Caudate nucleus (tissue), 63 donors: ENCODE measurements at places on chromosomes 4 and X.

DNA sequence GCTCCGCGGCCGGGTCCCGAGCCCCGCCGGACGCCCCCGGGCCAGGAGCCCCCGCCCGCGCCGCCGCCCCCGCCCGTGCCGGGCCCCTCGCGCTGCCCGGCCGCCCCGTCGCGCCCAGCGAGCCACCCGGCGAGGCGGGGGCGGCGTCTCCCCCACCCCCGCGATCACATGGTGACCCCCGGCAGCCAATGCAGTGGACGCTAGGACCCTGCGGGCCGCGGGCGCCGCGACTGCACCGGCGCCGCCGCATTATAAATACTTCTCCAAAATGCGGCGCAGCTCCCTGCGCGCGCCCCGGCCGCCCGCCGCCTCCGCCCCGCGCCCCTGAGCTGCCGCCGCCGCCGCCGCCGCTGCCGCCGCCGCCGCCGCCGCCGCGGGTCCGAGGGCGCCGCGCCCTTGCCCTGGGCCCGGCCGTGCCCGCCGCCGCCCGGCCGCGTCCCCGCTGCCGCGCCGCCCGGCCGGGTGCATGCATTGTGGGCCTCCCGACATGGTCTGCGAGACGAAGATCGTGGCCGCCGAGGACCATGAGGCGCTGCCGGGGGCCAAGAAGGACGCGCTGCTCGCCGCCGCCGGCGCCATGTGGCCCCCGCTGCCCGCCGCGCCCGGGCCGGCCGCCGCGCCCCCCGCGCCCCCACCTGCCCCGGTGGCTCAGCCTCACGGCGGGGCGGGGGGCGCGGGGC, at the start of gene NAT8L:
NAT8L (plus strand) TSS at position 282 of the 680 bp plus-strand sequence; CDS start at position 467, 185 bp downstream.
- peak; percentile 69 for DNase-seq

- DNase-seq, result no peak
These were observed 53.1 kb downstream of the IGSF1 start for GRCh38 chrX:131235768-131236545.

DNA sequence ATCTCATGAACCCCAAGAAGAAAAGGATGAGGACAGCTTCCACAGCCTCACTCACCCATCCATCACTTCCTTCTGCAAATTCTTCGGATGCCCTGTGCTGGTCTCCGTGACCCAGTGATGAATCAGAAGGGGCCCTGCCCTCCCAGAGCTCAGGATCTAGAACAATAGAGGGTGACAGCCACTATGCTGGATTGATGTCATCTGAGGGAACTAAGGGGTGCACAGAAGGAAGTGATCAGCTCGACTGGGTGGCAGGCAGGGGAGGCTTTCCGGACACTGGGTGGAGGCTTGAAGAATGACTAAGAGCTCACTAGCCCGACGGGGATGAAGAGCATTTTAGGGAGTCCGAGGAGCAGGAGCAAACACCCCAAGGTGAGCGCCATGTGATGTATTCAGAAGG, 1.4 kb upstream of the ZNF185 start:
- no peak for DNase-seq

DNA sequence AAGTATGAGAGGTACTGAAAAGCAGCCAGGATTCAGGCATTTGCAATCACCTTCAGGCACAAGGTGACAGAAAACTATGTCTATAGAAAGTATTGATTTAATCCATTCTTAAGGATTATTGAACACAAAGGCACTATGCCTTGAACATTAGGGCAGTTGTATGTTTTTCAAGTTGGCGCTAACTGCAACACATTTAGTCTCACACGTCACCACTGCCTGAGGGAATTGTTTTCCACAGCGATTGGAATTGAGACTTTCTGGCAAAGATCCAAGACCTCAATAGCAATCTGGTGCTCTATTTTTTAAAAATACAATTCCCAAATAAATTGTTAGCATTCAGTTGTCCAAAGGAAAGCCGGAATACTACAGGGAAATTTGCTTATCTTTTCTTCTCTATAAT, 52.7 kb upstream of the FTHL17 start:
- no peak for DNase-seq

- no peak for DNase-seq
These were observed 1.6 kb downstream of the OPRPN start for GRCh38 chr4:70399319-70399718.

DNA sequence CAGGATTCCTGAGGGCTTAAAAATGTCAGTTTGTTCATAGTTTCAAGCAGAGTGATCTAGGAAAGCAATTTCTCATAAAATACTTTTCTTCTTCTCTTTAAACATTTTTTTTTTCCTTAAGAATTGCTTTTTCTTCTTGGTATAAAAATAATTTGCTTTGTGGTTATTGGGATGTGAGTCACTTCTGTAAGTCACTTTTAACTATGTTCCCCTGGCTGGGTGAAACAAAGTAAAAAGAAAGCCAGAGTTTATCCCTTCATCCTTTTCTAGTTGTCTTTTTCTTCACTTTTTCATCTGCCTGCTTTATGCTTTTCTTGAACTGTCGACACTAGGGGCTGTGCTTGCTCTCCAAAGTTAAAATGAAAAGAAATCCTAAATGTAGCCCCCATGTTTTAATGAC, 33.5 kb downstream of the ARSJ start:
- DNase-seq, result no peak

- no peak for DNase-seq
These were observed 1008.2 kb downstream of the NLGN4X start for GRCh38 chrX:5220421-5220820.

- DNase-seq, result no peak
These were observed 37.4 kb upstream of the GRPEL1 start for GRCh38 chr4:7105276-7105675.
